ENCODE measurements at places on chromosomes 16 and 17.
A peak's percentile ranks its signal among the peaks of the same experiment; 100 is the strongest.

DNA sequence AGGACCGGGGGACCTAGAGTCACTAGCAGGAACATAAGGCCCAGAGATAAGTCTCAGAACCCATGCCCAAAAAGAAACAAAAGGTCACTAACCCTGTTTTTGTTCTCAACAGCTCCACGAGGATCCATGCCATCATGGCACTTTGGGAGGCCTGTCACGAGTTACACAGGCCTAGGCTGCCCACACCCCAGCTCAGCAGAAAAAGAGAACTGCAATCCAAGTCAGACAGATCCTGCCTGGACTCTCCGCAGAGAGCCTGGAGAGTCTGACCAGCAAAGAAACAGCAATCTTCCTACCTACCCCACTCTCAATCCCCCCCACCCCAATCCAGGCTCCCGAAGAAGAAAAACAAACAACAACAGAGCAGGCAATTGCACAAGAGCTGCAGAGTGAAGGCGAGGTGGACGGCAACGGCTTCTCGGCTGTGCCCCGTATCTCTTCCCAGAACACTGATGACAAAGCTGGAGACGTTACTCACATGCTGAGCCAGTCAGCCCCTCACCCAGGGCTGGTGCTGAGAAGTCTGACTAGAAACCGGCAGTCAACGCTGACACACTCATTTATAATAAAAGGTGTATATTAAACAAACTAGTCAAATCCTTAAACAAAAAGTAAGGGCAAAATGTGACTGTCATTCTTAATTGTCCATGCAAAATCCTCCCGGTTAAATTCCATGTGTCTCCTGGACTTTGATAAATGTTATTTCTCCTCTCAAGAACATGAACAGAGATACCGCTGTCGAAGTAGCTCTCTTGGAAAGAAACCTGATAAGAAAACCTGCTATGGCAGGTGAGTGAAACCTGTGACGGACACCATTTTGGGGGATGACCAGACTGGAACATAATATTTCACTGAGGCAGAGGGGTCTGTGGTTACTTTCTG lies 89.3 kb downstream of the SMG6 start:
- no peak for DNase-seq

DNA sequence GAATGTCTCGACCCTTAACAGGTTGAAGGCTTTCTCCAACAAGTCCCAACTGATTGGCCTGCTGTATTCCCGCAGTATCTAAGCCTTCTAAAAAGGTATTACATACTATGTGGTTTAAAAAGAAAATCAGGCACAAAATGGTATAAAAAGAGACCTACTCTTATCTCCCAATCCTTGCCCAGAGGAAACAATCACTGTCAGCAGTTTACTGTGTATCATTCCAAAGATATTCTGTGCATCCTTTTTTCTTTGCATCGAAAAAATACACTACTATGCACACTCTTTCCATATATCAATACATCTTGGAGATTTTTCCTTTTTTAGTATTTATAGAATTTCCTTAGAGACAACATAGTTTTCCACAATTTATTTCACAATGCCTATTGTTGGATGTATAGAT lies 118.8 kb upstream of the TBX2 start:
- DNase-seq, result no peak

DNA sequence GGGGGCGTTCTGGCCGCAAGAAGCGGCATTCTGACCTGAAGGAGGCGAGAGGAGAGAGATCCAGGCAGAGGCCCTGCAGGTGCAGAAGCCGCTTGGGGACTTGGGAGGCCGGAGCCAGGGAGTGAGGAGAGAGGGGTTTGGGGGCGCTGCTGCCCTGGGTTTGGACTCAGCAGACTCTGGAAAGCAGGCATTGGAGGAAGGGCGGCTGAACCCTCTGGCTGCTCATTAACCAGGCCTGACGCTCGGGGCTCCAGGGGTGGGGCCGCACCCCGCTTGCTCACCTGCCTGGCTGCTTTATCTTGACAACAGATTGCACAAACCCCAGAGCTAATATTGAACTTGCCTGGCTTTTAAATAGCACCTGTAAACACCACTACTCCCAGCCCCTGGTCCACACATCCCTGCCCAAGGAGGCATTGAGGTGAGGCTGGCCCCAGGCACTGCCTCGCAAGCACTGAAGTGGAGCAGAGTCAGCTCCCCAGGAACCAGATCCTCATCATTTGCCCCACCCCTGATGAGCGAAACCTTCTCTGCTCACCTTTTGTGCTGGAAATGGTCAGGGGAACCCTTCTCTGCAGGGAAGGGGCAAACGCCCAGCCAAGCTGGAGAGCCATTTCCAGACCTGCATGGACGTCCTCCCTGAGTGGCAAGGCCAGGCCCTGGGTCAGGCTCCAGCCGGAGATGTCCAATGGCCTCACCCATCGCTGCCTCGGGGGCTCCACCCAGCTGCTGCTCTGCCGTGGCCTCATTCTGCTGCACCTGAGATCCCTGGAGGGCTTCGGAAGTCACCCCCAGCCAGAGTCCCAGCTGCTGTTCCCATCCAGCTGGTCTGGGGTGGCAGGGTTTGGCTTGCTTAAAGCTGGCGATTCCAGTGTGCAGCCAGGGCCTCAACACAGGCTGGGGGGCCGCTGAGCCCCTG lies 190.2 kb upstream of the GSE1 start:
- DNase-seq, result no peak

- no peak for DNase-seq
Measured at GRCh38 chr17:72906306-72906705, 186.2 kb downstream of the SLC39A11 start.

GRCh38 chr16:81513204-81514040 lies 68.8 kb downstream of the CMIP start:
- no peak for DNase-seq

DNA sequence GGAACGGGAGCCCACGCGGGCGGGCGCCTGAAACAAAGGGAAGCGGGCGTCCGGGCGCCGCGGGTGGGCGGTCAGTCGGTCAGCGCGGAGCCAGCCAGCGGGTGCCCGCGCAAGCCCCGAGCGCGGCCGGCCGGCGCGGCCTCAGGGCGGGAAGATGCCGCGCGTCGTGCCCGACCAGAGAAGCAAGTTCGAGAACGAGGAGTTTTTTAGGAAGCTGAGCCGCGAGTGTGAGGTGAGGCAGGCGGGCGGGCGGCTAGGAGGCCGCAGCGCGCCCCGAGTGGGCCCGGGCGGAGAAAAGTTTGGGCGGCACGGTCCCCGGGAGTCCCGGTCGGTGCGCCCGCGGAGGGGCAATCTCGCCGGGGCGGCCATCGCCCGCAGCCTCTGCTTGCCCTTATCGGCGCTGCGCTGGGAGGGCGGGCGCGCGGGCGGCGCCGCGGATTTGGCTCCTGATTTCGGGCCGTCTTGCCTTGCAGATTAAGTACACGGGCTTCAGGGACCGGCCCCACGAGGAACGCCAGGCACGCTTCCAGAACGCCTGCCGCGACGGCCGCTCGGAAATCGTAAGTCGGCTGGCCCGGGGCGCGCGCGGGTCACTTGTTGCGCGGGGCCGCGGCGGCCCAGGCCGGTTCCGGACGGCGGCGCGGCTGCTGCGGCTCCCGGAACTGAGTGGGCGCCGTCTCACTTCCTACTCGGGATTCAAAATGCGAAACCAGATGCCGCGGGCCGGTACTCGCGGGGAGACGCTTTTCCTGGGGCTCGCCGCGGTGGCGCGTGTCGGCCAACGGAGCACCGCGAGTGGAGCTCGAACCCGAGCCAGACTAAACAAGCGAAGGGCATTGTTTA lies 526 bp downstream of the CBFB start:
- DNase-seq, result peak; percentile 39

- no peak for DNase-seq
Measured at GRCh38 chr17:14351493-14351892, 50.6 kb downstream of the HS3ST3B1 start.

DNA sequence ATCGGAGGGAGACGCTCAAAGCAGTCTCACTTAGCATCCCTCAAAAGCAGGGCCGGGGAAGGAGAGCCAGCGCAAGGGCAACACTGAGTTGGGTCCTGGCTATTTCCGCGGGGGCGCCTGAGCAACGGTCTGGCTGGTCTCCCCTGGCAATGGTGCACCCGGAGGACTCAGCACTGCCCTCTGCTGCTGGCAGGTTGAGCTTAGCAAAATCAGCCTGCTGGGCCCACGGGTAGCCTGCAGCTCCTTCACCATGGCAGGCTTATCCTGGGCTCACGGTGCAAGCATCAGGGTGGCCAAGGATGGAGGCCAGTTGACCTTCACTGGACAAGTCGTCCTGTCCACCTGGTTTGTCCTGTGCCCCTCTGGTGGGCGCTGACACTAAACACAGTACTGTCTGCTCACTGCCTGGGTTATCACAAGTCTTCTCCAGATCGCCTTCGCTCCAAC lies 14.4 kb upstream of the ALDH3A1 start:
- peak; percentile 59 for DNase-seq

DNA sequence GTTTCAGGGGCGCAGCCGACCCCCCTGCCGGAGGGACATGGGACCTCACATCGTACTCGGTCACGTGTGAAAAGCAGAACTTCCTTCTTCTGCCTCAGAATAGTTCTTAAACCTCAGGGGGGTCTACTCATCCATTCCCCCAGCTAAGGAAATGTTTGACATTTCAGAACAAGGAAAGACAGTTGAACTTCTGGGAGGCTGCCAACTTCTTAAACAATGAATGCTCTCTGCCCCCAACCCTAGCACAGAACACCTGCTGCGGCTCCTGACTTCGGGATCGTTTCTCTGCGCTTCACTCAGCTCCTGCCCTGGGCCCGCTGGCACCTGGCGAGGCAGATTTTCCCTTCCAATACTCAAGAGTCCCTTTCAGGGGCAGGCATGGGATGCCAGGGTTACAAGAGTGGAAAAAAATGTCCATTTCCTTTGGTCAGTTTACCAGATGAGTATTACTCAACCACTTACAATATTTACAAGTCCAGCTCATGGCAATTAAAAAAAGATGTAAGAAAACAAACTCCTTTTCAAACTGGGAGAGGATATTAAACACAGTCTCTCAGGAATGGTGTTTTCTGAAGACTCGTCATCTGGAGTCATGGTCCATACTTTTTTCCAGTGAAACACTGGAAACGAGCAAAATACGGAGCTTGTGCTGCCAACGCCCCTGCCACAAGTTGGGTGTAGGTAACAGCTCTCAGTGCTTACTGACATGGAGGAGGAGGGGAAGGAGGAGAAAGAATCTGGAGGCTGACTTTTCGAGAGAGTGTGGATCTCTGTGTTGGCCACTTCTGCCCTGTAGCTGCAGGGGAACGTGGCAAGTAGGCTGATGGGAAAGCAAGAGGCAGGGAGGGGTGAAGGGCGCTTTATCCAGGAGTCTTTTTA lies 235.7 kb downstream of the NTN1 start:
- DNase-seq, result no peak

GRCh38 chr16:3364774-3365427 lies 9.2 kb downstream of the OR2C1 start:
- peak; percentile 77 for DNase-seq

DNA sequence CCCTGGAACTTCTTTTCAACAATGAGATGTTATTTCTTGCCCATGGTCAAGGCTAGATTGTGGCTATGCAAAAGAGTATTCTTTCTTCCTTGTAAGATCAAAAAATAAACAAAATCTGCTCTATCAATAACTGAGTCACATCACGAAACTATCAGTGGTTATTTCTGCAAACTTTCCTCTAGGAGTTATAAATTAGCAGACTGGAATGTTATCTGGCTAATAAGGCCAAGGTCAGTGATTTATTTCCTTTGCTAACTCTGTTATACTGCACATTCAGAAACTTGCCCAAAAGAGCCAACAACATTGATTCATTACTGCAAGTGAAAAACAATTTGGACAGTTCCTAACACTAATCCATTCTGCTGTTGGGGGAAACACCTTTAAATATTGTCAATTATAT lies 5.0 kb downstream of the ARL6IP1 start:
- no peak for DNase-seq

All from activated CD4-positive, alpha-beta T cell treated with anti-CD3 and anti-CD28 coated beads, Interleukin-2, amount 50 U/mL, for 1 hour (primary cell).